Thoracic aorta (tissue), 2 donors: ENCODE measurements at places on chromosomes 11 and 22. TPM values are rescaled to one million over a fixed set of nuclear protein-coding genes. Genes with fewer than 3 reads are reported as not detected.

DNA sequence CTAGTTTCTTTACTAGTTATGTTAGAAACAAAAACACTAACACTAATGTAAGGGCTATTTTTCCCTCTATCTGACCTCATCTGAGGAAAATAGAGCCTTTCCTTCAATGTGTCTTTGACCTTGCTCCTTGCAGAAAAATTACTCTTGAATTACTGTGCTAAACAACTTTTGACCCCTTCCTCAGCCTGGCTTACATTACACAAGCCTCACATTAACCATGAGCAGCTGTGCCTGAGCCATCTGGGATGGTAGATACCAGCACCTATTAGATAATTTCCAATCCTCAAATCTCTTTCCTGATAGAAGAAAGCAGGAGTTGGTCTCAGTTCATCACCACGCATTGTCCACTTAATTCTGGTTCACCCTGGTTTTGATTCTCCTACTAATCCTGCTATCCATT lies 134.4 kb upstream of the NCAM1 start:
- no peak for DNase-seq

- no peak for DNase-seq
Observed at GRCh38 chr11:115503886-115504275, 334 bp downstream of the CADM1 start.

GRCh38 chr11:17145972-17146371 lies 61.8 kb downstream of the PIK3C2A start:
- DNase-seq = no peak

DNA sequence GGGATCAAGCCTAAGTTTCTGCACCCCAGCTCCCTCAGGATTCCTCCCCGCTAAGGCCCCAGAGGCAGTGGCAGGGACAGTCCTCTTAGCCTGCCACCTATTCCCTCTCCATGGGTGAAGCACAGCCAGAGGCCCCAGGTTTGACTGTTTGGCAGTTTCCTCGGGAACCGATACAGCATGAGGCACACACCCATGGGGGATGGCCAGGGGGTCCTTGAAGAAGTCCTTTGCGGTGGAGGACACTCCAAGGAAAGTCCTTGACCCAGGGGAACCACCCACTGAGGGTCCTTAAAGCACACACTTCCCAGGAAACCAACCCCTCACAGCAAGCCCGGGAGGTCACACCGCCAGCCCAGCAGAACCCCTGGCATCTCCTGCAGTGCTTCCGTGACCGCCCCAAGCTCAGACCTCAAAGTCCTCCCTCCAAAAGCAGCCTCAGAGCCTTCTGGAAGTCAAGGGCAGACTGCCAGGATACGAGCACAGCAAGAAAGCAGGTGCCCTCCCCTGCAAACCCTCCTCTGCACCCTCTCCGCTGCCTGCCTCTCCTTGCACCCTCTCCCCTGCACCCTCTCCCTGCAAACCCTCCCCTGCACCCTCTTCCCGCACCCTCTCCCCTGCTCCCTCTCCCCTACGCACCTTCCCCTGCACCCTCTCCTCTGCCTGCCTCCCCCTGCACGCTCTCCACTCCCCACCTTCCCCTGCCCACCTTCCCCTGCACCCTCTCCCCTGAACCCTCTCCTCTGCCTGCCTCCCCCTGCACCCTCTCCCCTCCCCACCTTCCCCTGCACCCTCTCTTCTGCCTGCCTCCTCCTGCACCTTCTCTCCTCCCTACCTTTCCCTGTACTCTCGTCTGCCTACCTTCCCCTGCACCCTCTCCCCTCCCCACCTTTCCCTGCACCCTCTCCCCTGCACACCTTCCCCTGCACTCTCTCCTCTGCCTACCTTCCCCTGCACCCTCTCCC lies 1.4 kb downstream of the SIGIRR start:
- no peak for DNase-seq

DNA sequence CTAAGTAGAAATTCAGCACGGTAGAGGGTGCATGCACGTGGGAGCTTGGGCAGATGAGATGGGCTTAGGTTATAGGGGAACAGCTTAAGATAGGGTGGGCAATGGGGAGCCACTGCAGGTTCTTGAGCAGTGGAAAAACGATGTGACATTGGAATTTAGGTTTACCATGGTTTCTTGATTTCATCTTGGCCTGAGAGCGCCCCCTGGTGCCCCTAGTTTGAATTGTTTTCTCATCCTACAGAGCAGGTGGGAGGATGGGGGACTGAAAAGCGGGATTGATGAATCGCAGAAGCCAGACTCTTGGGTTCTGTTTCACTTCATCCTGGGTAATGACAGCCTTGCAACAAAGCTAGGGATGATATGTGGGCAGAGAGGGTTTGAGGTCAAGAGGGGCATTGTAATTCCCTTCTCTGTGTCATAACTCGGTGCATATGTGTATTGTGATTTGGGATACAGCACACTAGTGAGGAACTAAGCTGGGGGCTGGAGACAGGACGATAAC lies 6.7 kb upstream of the MCAM start:
- DNase-seq = no peak

DNA sequence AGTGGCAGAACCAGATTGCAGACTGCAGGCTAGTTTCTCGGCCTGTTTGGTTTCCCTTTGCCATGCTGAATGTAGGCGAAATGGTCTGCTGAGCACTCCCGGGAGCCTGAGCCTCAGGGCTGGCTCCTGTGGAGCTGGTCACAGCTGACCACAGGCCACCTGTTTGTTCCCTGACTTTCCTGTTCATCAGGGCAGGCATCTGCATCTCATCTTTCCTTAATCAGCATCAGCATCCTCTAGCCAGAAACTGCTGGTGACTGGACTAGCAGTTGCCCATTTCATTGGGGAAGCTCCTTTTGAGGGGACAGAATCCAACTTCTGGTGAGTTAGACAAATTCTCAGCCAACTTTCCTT lies 20.2 kb upstream of the C11orf96 start:
- DNase-seq = no peak

GRCh38 chr11:76436020-76436419 lies 8.8 kb upstream of the EMSY start:
- DNase-seq = no peak

DNA sequence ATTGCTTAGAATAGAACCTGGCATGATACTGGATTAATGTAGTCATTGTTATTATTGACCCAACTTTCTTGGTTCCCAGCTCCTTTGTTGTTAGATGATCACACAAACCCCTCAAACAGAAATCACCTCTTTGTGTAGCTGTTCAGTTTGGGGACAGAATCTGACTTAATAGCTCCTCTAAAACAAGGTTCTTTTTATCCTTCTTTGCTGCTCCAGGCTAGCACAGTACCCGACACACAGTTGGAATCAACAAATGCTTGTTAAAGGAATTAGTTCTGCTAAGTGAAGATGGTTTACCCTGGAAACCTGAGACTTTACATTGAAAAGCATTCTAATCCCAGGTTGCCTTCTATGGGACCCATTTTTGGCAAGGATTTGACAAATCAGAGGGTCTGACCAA lies 43.9 kb downstream of the GAB2 start:
- DNase-seq = no peak

GRCh38 chr11:118703563-118704106 lies 24.2 kb upstream of the TREH start:
- no peak for DNase-seq

PYGM gene
- 12.2 TPM for total RNA-seq

LDLRAD3 gene
- 6.1 TPM for total RNA-seq

PDE3B gene
- 21.6 TPM for total RNA-seq

CSRP3 gene
- not detected for total RNA-seq
